ENCODE measurements at places on chromosomes 2 and 18.

- no peak for DNase-seq
Observed at GRCh38 chr2:174842496-174842895, 78.2 kb upstream of the CHRNA1 start.

DNA sequence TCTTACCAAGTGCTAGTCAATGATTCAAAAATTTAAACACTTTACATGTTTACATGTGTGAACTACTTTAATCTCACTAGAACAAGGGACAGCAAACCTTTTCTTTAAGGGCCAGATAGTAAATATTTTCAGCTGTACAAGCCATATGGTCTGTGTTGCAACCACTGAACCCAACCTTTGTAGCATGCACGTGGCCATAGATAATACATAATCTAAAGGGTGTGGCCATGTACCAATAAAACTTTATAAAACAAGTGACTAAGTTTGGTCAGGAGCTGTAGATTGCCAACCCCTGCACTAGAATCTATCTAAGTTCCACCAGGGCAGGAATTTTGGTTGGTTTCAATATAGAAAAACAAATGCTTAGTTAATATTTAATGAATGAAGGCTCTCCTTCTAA lies 18.4 kb upstream of the SPRED2 start:
- DNase-seq = no peak

DNA sequence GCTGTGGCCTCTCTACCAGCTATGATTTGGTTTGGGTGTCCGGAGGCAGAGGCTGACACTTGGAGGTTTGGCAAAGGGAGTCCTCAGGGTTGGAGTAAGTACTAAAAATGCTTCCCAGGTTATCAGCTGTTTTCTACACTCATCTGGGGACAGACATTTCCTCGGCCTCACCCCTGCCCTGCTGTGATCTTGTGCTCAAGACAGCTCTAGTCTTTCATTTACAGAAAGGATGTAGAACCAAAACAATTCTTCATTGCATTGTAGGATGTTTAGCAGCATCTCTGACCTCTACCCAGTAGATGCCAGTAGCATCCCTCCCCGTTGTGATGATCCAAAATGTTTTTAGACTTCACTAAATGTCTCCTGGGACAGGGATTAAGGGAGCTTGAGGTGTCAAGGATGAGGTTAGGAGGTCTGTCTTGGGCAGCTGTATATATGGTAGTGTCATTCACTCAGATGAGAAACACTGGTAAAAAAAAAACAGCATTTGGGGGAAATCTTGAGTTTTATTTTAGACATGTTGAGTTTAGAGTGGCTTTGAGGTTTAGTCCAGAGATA lies 26.6 kb downstream of the CD28 start:
- DNase-seq = no peak

GRCh38 chr2:188622601-188623260 lies 331.1 kb downstream of the GULP1 start:
- no peak for DNase-seq

DNA sequence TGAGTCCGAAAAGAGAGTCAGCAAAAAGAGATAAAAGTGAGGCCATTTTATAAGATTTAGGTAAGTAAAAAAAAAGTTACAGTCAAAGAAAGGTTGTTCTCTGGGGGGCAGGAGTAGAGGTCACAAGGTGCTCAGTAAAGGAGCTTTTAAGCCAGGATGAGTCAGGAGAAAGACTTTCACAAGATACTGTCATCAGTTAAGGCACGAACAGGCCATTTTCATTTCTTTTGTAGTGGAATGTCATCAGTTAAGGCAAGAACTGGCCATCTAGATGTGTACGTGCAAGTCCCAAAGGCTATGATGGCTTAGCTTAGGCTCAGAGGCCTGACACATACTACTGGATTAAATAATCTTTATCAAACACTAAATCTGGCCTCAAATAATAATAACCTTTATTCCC lies 1207.3 kb upstream of the FAM98A start:
- no peak for DNase-seq

DNA sequence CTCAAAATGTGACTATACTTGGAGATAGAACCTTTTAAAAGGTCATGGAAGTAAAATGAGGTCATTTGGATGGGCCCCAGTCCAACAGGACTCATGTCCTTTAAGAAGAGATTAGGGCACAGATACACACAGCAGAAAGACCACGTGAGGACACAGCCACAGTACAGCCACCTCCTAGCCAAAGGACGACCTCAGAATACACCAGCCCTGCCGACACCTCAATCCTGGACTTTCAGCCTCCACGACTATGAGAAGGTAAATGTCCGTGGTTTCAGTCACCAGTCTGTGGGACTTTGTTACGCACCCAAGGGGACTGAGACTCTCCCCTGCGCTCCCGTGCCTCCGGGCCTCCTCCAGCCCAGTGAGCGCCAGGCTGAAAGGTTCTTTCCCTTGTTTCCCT lies 30.2 kb upstream of the HPCAL1 start:
- no peak for DNase-seq

Data from cortex of kidney (tissue), 1 donor.